ENCODE measurements at places on chromosomes 11 and 22.
A peak's percentile ranks its signal among the peaks of the same experiment; 100 is the strongest.

GRCh38 chr11:77155082-77155475 is 27.0 kb downstream of the MYO7A start:
- H3K27me3 ChIP-seq: peaks cover 63% of the 10 kb centered on the region
- H3K4me3 ChIP-seq: no peak overlapping the region
- H3K4me1 ChIP-seq: no peaks in the 10 kb centered on the region
- no peak overlapping the region for H3K27ac ChIP-seq

GRCh38 chr11:111500481-111500880 is 11.7 kb downstream of the BTG4 start:
- no peak for DNase-seq
- H3K36me3 ChIP-seq: no peaks in the 10 kb centered on the region
- H3K4me3 ChIP-seq: no peak overlapping the region
- H3K4me1 ChIP-seq: peaks cover 10% of the 10 kb centered on the region
- no peak overlapping the region for H3K27ac ChIP-seq

DNA sequence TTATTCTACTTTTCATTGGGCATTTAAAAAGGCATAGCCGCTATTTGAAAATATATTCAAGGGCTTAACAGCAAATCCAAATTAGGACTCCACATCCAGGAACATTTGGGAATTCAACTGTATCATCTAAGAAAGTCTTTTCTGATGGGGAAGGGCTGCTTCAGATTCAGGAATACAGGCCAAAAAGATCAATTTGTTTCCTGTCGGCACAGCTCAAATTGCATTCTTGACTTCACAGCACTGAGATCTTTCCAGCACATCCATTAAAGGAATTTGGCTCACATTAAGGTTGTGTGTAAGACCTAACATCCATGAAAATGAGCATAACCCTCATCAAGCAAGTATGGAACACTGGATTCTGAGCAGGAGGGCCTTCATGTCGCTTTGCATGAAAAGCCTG is 1169.5 kb upstream of the CCDC90B start:
- H3K27ac ChIP-seq: no peak overlapping the region
- no peak for DNase-seq
- H3K4me1 ChIP-seq: no peaks in the 10 kb centered on the region
- no peak overlapping the region for H3K4me3 ChIP-seq
- H3K27me3 ChIP-seq: no peaks in the 10 kb centered on the region

DNA sequence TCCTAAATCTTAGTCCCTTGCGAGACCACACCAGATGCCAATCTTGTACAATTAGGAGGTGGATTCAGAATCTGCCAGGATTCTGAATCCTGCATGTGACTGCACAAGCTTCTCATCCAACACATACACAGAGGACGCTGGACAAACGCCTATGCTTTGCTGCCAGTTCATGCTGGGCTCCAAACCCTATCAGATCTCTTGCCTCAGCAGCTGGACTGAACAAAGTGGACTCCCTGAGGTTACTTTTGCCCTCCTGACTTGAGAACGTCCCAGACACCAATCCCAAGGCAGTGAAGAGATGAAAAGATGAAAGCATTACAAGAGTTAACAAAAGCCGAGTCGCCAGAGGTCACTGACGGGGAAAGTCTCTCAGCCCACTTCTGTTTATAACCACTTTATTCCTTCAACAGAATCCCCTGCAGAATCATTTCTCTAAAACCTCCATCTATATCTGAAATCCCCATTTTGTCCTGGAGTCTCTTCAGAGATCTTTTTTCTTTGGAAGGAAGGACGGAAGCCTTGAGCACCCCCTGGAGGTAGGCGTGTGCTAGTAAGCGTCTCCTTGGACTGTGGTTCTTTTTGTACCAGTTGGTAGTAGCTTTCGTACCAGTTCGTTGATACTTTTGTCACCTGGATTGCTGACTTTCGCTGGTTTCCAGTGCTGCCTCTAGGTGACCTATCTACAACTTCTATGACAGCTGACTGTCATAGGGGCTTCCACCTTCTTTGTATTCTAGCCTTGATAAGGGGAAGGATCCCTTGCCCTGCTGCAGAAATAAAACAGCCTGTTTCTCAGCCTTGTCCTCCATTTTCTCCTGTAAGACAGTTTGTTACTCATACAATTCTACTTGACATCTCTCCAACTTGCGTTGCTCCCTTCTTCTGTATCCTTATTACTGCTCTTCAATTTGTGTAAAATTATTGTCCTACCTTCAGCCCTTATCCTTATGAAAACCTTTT is 26.1 kb upstream of the EED start:
- H3K4me1 ChIP-seq: peaks cover 22% of the 10 kb centered on the region
- H3K27ac ChIP-seq: peak overlapping the region; percentile 9
- H3K4me3 ChIP-seq: peak overlapping the region; percentile 7
- no peaks in the 10 kb centered on the region for H3K36me3 ChIP-seq
- peak; percentile 72 for DNase-seq

Data from Calu3 (cell line).